ENCODE measurements at places on chromosomes 12 and 14. TPM values are rescaled to one million over a fixed set of nuclear protein-coding genes. Genes with fewer than 3 reads are reported as not detected.

- DNase-seq, result peak; percentile 69
- H3K27ac ChIP-seq, result peak overlapping the region; percentile 95
These were observed 823 bp downstream of the RNF10 start for GRCh38 chr12:120534703-120535655.

Gene MSRB3
- total RNA-seq, result not detected

DNA sequence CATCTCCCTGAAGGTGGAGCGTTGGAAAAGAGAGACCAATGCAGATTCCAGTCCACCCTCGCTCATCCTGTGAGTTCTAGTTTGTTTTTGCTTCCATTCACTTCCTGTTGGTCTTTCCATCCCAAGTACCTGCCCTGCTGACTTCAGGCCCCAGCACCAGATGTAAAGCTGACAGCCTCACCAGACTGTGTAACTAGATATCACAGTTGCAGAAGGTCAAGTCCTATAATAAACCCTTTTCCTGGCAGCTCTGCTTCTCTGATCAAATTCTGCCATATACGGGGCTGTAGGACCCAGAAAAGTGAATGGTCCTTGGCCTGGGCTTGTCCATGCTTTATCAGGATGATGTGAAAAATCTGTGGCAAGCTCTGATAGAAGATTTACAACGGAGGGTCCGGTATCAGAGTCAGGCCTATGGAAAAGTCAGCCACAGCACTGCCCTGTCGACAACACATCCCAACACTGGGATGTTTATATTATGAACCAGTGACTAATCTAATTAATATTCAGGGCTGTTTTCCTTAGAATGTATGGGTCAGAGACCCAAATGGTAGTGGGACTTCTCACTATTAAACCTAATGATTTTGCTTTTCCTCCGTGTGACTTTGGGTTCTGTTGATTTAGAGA lies 42.1 kb downstream of the CCDC175 start:
- no peak overlapping the region for H3K27ac ChIP-seq
- no peak for DNase-seq
- H3K36me3 ChIP-seq, result no peaks in the 10 kb centered on the region
- no peaks in the 10 kb centered on the region for H3K4me1 ChIP-seq
- H3K4me3 ChIP-seq, result no peak overlapping the region

Gene LPCAT3
- 29.3 TPM for total RNA-seq

Gene HOXC6
- not detected for total RNA-seq
